ENCODE measurements at places on chromosomes 2 and 18.

DNA sequence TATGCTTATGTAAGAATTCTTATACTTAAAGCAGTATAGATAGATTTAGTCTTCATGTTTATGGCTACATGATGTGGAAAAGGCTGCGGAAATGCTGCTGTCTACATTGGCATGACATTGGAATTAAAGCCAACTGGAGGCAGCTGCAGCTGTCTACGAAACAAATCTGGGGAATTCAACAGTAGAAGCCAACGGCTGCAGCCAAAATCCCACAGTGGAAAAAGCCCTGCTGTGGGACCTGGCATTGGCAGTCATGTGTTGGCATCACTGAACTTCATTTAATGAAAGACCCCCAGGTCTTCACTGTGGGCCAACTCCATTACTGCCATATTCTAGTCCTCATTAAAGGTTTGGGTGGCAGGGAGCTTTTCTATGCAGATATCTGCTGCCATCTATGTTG, 223.6 kb downstream of the SLC8A1 start:
- DNase-seq = no peak

GRCh38 chr2:18777250-18777812, 188.0 kb upstream of the NT5C1B start:
- DNase-seq = no peak

DNA sequence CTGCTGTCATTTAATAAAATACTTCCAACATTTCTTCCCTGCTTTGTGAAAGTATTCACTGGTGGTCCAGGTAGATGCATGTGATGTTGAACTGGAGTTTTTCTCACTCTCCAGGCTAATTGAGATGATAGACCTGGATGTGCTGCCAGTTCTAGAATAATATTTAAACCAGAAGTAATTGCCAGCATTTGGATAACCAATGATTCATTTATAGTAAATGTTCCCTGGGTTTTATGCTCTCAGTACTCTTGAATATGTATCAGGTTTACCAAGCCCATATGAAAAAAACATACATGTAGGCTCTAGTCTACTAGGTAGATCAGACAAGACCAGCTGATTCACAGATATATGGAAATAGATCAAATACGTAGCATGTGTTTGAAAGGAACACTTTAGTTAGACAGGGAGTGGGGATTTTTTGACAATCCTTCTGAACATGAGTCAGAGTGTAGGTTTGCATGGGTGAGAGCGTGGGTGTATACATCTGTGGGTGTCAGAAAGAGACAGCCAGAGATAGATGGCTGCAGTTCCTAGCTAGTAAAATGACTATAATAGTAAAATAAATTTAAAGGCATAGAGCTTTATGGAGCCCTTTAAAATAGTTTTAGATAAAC, 115.1 kb downstream of the NAB1 start:
- no peak for DNase-seq

DNA sequence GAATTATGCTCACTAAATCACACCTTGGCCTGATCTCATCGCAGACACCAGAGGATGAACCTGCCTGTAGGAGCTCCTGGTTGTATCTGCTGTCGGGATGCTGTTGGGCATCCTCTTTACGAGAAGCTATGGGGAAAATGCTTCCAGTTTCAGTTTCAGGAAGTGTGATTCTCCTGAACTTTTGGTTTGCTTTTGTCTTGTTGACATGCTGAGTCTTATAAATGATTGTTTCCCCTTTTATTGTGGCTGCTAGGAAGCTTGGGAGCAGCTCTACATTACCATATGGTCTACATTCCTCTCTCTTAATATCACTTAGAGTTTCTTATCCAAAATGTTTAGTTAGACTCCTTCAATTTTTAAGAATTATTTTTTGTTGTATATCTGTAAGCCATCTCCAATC, 227.5 kb downstream of the MTX2 start:
- no peak for DNase-seq

GRCh38 chr2:160145471-160145870, 54.6 kb downstream of the ITGB6 start:
- DNase-seq = no peak

- DNase-seq = no peak
These were observed 24.4 kb downstream of the SATB2 start for GRCh38 chr2:199433204-199433832.

- DNase-seq = no peak
These were observed 39.4 kb upstream of the RBM44 start for GRCh38 chr2:237759176-237759575.

DNA sequence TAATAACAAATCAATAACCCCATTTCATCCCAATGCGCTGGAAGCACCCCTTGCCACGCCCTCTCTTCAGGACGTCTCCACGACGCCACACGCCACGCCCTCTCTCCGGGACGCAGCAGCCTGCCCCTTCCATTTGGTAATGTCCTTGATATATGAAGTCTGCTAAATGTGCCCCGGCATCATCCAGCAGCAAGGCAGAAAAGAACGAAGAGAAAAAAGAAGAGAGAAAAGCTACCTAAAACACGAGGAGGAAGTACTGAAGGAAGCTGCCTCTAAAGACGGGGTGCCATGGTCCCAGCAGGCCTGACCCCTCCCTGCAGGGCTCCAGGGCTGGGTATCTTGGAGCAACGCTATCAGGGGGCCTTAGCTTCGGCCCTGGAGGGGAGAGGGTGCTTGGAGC, 41.8 kb downstream of the CNGA3 start:
- DNase-seq = no peak

- DNase-seq = no peak
These were observed 900.4 kb upstream of the CDH2 start for GRCh38 chr18:29077344-29077743.

DNA sequence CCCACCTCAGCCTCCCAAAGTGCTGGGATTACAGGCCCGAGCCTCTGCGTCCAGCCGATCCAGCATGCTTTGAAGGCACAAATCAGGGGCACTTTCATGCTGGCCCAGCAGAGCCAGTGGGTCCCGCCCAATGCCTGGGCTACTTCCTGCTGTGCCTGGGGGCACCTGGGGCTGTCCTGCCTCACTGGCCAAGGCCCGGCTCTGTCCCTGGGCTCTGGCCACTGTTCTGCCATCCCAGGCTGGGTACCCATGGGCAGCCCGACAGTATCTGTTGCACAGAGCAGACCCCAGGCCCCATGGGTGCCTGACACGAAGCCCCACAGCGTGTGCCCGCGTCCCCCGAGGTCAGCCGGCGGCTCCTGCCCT, 6.8 kb upstream of the GAL3ST2 start:
- no peak for DNase-seq

- no peak for DNase-seq
These were observed 105.6 kb upstream of the EPHA4 start for GRCh38 chr2:221677688-221678087.

DNA sequence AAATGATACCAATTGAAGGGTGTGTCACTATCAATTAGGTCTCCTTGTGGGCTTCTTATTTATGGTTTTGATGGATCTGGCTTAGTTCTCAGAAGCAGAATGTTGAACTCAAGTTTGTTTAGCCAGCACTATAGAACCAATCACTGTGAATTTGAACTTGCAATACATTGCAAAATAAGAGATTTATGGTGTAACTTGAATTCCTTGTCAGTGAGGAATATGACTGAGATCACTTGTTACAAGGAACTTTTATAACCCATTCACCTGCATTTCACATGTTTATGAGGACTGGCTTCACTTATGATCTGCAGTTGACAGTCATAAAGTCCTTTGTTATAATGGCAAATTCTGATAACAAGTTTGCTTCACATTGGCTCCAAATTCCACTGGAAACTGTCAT, 9.8 kb downstream of the GATA6 start:
- DNase-seq = no peak

GRCh38 chr18:28905509-28905908, 728.6 kb upstream of the CDH2 start:
- no peak for DNase-seq

GRCh38 chr2:45789961-45790723, 138.7 kb downstream of the PRKCE start:
- no peak for DNase-seq

DNA sequence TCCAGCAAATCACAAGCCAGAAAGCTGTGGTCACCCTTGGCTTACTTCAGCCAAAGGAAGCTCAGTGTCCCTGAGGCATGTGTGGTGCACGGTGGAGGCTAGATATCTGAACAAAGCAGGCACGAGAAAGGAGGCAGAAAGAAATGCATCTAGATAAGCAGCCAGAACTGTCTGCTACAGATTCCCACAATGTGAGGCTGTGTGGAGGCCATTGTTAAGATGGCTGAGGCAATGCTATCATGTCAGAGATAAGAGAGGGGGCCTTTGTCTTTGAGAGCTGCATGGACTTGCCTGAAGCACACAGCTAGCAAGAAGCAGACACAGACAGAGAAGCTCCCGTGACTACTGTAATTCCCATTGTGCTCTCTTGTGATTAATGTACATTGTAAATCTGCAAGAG, 110.5 kb upstream of the LYPD6 start:
- DNase-seq = no peak

GRCh38 chr2:164260506-164260905, 360.8 kb downstream of the GRB14 start:
- DNase-seq = no peak

- no peak for DNase-seq
These were observed 13.6 kb downstream of the FHOD3 start for GRCh38 chr18:36311026-36311570.

DNA sequence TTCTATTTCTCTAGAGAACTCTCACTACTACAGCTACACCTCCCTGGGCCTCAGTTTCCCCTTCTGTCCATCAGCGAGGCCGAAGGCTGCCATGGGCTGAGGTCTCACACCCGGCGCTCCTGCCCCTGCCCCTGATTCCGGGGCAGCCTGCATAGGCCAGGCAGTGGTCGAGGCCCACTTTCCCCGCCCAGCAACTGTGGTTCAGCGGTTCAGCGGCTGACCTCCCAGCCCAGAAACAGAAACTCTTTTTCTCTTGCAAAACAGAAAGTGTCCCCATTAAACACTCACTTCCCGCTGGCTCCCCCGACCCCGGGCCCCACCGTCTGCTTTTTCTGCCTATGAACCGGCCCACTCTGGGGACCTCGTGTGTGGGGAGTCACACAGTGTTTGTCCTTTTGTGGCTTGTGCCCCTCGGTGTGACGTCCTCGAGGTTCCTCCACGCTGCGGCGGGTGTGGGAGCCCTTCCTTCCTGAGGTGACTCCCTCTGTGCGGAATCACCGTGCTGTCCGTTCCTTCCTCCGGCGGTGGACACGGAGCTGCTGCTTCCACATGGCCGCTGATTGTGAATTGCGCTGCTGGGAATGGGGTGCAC, 16.0 kb downstream of the PDCD1 start:
- peak; percentile 53 for DNase-seq

- DNase-seq = no peak
These were observed 36.3 kb downstream of the CPS1 start for GRCh38 chr2:210592726-210593125.

DNA sequence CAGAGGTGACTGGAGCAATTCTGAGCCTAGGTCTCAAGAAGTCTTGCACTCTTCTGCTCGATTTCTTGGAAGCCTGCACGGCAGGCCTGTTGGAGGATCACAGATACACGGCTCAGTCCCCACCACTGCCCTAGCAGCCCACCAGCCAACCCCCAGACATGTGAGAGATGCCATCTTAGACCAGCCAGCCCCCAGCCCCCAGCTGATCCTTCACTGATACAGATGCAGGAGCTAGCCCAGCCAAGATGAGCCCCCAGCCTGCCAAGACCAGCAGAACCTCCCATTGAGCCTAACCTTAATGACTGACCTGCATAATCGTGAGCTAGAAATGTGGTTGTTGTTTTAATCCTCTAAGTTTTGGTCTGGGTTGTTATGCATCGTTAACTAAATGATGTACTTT, 47.5 kb downstream of the INHBB start:
- DNase-seq = no peak

- no peak for DNase-seq
These were observed 405.8 kb downstream of the EPHA4 start for GRCh38 chr2:221166292-221166691.

DNA sequence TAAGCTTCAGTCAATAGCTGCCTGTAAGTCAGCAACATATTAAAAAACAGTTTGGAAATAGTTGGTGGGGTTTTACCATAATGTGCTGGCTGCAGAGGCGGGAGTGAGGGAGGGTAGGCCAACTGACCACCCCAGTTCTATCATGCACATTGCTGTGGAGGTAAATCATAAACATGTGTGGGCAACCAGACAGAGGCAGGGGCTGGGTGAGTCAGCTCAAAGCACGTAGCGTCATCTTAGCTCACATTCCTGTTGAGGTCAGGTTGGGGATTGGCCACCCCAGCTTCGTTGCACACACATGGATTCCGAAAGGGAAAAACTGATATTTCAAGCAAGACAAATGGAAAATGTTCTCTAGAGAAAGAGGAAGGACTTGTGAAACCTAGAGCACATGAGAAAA, 19.5 kb downstream of the GPR45 start:
- no peak for DNase-seq

DNA sequence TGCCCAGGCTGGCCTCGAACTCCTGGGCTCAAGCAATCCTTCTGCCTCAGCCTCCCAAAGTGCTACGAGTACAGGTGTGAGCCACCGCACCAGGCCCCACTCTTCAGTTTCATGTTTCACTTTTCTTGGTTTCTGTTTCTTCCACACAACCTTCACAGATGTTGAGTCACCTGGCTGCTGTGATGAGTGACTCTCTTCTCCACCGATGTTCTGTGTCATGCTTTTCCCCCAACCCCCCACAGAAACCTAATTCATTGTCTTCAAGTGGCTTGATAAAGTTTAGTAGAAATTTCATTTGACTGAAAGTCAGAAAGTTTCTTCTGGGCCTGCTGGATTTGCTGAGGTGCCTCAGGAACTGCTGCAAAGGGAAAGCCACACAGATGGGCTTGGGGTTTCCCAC, 78.5 kb downstream of the SPHKAP start:
- no peak for DNase-seq

DNA sequence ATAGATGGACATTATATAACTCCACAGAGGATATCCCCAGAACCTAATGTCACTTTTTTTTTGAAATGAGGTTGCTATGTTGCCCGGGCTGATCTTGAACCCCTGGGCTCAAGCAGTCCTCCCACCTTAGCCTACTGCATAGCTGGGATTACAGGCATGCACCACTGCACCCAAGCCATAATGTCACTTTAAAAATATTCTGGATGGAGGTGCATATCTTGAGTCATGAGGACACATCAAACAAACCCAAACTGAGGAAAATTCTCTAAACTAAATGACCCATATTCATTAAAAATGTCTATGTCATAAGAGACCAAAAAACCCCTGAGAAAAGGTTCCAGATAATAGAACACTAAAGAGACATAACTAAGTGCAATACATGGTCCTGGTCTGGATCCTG, 36.3 kb downstream of the OSGEPL1 start:
- no peak for DNase-seq

- DNase-seq = no peak
These were observed 34.6 kb upstream of the POTEC start for GRCh38 chr18:14577971-14578370.

DNA sequence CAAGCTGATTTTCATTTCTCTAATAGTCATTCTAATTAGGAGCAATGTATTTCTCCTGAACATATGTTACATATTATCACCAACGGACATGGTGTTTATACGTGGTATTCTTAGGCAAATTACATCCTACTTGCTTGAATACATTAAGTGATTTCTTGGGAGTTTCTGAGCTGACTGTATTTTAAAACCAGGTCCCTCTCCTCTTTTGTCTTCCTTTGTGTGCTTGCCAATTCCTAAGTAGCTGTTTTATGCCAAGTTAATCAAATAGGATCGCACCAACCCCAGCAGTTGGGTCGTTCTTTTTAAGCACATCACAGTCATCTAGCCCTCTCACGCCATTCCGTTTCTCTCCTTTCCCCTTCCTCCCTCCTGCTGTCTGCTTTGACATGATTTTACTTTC, 75.4 kb upstream of the MAP2 start:
- DNase-seq = no peak

Data from RWPE2 (cell line).